Muscle of back (tissue), 13 donors: ENCODE measurements at places on chromosomes 5 and 9.

GRCh38 chr5:168302785-168303184 lies 11.3 kb downstream of the WWC1 start:
- no peak for DNase-seq

DNA sequence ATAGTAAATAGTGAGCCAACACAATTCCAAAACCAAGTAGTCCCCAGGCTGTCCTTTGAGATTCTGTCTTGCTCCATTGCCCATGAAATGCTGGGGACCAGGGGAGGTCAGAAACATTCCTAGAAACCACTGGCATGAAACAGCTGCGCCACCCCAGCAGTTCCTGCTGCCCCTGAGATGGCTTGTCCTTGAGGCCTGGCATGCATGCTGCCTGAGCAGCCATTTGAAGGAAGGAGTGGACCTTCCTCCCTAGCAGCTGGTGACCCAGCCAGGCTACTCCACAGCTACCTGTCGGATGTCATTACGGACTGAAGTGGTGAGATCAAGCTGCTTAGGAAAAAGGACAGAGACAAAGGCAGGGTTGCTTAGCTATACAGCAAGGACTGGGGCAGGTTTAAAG lies 260.6 kb downstream of the DENND1A start:
- DNase-seq, result no peak

GRCh38 chr5:57711471-57711870 lies 228.9 kb upstream of the ACTBL2 start:
- DNase-seq, result no peak

GRCh38 chr5:147780924-147781573 lies 1.5 kb downstream of the JAKMIP2 start:
- no peak for DNase-seq

GRCh38 chr9:99561509-99561917 lies 260.2 kb upstream of the NR4A3 start:
- peak; percentile 6 for DNase-seq

- peak; percentile 69 for DNase-seq
These were observed 1.3 kb downstream of the LVRN start for GRCh38 chr5:115963566-115963965.

- no peak for DNase-seq
These were observed 137.1 kb upstream of the ZNF618 start for GRCh38 chr9:113738893-113739604.

- DNase-seq, result peak; percentile 10
These were observed 652 bp upstream of the TMEM161B start for GRCh38 chr5:88269222-88269771.

- no peak for DNase-seq
These were observed 316.0 kb upstream of the DAP start for GRCh38 chr5:11076945-11077613.

- DNase-seq, result no peak
These were observed 112.3 kb downstream of the DAB2IP start for GRCh38 chr9:121763561-121764370.

GRCh38 chr5:141398608-141399007 lies 861 bp downstream of the PCDHGB5 start:
- DNase-seq, result no peak

- DNase-seq, result no peak
These were observed 225.0 kb downstream of the KCTD16 start for GRCh38 chr5:144395704-144396103.

GRCh38 chr9:129400001-129400970 lies 220.6 kb downstream of the C9orf50 start:
- no peak for DNase-seq

DNA sequence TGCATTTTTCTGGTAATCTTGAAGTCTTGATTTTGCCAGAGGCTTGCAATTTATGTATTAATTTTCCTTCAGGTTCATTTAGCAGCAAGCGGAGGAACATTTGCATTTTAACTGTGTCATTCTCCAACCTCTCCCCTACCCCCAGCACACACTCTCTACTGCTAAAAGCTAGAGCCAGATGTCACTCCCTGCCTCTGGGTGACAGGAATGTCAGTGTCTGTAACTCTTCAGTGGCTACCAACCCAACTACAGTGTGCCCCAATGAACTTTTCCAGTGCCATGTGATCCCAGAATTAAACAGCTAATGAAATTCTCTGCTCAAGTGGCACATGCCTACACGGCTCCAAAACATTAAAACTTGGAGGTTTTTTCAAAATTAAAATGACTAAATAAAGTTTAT lies 260.3 kb downstream of the GOLPH3 start:
- DNase-seq, result no peak

GRCh38 chr9:76605321-76605900 lies 146.4 kb downstream of the GCNT1 start:
- no peak for DNase-seq

GRCh38 chr5:143041461-143041860 lies 271.3 kb downstream of the ARHGAP26 start:
- DNase-seq, result no peak

DNA sequence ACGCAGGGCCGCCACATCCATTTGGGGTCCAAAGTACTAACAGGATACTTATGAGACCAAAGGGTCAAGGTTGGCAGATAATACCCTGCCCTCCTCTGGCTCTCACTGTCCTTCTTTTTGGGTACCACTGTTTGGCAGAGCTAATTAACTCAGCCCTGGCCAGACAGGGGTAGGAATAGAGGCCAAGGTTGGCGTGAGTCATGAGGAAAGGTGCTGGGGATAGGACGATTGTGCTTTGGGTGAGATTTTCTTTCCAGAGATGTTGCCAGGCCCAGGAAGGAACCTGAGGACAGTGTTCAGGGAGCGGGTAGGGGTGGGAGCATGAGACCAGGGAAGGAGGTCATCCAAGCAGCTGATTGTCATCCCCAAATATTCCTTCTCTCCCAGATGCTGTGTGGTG lies 191.8 kb upstream of the PANK3 start:
- no peak for DNase-seq

DNA sequence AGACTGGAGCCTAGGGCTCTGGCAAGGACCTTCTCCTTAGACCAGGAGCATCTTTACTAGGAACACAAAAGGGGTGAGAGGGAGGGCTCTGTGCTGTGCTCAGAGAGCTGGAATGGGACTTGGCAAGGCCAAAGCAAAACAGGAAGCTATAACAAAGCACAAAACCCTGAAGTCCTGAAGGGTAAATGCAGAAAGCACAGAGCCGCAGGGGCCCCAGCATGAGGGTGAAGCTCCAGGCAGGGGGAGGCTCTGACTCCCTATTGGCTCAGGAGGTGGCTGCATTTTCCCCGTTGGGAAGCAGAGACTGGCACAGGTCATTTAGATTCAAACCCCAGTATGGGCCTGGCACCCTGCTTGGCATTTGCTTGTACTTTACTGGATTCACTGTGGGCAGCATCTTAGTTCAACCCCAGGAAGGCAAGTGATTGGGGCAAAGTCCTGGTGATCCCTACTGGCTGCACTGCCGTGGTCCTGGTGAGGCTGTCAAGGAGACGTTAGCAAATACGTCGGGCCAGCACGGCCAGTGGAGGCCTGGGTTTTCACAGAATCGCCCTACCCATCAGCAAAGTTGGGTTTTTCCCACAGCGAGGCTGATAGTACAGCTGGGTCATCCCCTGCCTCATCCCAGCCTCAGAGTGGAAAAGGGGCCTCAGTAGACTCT lies 46.3 kb downstream of the GGTA1 start:
- DNase-seq, result no peak

DNA sequence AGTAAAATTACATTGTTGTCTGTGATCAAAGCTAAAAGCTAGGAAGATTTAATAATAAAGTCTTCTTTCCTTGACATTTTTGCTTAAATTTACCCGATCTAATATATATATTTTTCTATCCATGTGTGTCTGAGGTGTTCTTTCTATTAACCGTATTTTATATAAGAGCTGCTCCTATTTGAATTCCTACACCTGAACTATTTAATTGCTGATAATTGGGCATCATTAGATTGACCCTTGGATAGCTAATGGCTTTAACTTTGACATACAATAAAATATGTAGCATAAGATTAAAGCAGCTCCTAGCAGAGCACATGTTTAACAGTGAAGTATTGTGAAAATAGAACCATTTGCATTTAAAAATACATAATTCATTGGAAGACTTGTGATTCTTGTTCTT lies 792.7 kb downstream of the MAT2B start:
- no peak for DNase-seq

DNA sequence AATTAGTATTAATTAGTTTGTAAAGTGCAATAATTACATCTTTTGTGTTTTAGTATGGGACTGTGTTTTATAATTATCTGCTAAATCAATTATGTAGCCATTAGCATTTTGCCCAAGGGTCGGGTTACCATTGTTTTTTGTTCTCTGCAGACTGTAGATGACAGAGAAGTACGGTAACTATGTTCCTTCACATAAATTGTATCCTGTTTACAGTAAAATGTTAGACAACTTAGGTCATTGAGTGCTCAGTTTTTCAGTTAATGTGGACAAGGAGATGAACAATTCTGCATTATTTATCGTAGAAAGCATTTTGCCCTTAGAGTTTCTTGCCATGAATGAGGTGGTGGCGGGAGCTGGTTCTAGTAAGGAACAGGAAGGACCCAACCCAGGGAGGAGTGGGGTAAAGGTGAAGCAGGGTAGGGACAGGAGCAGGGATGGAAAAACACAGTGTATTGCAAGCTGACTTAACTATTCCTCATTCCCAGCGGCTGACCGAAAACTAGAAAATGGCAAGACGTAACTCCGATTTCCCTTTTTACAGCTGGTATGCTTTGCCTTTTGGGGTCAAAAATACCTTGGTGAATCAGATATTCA lies 243.7 kb upstream of the SLC24A2 start:
- DNase-seq, result no peak

GRCh38 chr5:174832811-174833210 lies 108.4 kb downstream of the MSX2 start:
- DNase-seq, result no peak

DNA sequence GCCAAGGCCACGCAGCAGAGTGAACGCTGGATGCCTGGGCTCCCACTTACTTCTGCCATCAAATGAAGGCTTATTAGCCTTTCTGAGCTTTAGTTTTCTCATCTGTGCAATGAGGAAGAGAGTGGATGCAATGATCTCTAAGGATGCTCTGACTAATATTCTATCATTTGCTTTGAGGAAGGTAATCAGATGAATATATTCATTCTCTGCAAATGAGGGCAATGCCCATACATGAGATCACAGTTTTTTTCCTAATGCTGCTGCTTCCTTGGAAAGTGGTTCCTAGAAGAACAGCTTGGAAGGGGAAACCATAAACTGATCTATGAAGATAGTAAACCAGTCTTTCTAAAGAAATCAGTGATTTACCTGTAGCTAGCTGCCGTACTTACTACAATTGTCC lies 152.4 kb downstream of the NSG2 start:
- DNase-seq, result no peak

DNA sequence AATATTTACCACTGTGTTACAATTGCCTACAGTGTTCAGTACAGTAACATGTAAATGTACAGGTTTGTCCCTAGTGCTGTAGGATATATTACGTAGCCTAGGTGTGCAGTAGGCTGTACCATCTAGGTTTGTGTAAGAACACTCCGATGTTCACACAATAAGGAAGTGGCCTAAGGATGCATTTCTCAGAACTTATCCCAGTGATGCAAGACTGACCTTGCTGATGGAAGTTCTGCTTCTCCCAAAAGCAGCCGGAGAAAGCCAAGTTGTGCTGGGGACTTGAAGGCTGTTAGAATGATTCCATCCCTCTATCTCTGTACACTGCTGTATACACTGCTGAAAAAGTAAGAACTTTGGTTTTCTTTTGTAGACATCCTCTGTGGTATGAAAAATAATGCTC lies 21.6 kb downstream of the NEUROG1 start:
- DNase-seq, result no peak

GRCh38 chr5:96610747-96611146 lies 51.4 kb upstream of the CAST start:
- DNase-seq, result no peak

DNA sequence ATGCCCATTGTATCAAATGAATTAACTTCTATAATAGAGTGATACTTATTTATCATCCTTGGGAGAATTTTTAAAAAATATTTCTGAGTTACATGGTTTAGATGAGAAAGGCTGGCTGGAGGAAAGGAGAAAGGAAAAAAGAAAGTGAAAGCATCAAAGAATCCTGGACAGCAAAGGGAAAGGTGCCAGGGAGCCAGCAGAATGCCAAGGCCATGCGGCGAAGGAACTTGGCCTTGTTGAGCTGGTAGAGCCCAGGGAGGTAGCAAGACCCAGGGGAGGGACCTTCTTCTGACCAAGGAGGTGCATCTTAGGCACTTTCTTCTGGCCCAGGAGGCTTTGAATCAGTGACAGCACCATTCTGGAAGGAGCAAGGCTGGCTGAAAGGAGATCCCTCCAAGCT lies 240.5 kb downstream of the ENC1 start:
- DNase-seq, result no peak

DNA sequence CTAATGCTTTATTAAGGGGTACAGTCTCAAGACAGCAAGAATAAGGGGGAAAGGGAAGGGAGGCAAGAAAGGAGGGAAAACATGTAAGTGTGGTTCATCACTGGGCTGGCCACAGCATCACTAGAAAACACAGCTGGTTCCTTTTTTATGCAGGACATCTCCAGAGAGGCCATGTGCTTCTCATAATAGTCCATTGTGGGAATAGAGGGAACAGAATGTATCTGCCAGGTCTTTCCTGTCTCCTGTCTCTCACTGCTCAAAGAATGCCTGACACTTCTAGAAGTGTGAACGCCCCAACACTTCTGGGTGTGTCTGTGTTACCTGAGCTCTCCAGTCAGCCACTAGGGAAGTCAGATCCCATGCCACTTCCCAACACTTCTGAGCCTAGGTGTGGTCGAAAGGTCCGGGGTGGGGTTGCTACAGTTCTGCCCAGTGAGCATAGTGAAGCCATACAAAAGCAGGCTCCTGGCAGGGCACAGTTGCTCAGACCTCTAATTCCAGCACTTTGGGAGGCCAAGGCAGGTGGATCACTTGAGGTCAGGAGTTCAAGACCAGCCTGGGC lies 255.6 kb upstream of the SLC30A5 start:
- no peak for DNase-seq

DNA sequence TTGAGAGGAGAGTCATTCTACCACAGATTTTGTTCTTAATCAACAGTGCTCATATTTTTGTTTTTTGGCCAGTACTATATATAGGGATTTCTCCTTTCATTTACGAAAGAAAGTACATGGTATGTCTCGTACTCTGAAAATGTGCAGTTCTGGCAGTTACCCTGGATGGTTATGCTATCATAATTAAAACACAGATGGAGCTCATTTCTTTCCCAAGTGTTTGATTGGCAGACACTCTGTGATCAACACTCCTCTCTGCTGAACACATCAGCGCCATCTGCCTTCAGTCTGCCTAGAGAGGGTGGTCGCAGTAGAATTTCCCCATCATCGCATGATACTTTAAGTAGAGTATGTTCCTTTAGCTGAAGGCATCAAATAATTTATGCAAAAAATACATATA lies 64.5 kb downstream of the PAM start:
- no peak for DNase-seq
